ENCODE measurements at places on chromosomes 3 and 15.
A peak's percentile ranks its signal among the peaks of the same experiment; 100 is the strongest.

- no peak for DNase-seq
These were observed 266.0 kb upstream of the ICE2 start for GRCh38 chr15:60744826-60745460.

DNA sequence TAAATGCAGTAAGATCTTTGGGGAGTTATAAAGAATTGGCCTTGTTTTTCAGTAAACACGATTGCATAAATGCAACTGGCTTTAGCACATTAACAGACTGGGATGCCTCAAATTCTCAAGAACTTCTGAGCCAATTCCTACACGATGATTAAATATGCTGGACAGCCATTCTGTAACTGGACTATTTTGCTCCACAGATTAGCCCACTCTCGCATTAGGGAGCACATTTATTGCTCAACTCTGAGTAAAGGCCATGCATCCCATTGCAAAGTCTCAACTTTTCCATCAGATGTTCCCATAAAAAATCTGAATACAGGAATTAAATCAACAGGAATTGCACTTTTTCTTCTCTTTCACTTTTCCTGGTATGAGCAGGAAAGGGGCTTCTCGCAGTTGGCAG, 66.7 kb upstream of the PRICKLE2 start:
- peak; percentile 97 for DNase-seq

GRCh38 chr15:82810061-82810889, 847 bp downstream of the WHAMM start:
- DNase-seq = peak; percentile 81

- DNase-seq = no peak
These were observed 500 bp downstream of the PARP6 start for GRCh38 chr15:72271895-72272212.
